ENCODE measurements at places on chromosomes 6 and 20.

- no peak for DNase-seq
Measured at GRCh38 chr6:21350926-21351325, 242.6 kb upstream of the SOX4 start.

GRCh38 chr6:141359953-141360352 is 772.8 kb upstream of the GJE1 start:
- no peak for DNase-seq

GRCh38 chr6:75550544-75551167 is 51.0 kb upstream of the SENP6 start:
- no peak for DNase-seq

DNA sequence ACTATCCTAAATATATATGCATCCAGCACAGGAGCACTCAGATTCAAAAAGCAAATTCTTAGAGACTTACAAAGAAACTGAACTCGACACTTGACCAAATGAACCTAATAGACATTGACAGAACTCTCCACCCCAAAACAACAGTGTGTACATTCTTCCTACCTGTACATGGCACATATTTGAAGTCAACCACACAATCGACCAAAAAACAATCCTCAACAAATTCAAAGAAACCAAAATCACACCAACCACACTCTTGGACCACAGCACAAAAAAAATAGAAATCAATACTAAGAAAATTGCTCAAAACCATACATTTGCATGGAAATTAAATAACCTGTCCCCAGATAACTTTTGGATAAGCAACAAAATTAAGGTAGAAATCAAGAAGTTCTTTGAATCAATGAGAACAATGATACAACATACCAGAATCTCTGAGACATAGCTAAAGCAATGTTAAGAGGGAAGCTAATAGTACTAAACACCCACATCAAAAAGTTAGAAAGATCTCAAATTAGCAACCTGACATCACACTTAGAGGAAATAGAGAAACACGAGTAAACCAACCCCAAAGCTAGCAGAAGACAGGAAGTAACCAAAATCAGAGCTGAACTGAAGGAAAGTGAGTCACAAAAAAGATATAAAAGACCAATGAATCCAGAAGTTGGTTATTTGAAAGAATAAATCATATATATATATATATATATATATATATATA is 12.5 kb upstream of the TREM1 start:
- DNase-seq, result no peak

GRCh38 chr20:33883164-33883563 is 72.0 kb downstream of the CHMP4B start:
- no peak for DNase-seq

DNA sequence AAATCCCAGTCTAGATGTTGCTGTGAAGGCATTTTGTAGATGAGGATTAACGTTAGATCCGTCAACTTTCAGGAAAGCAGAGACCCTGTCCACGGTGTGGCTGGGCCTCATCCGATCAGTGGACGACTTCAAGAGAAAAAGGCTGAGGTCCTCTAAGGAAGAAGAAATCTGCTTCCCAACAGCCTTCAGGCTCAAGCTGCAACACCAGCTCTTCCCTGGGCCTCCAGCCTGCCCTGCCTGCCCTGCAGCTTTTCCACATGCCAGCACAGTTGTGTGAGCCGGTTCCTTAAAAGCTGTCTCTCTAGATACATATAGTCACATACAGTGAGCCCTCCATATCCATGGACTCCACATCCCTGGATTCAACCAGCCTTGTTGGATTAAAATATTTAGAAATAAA is 14.1 kb upstream of the PDE10A start:
- no peak for DNase-seq

DNA sequence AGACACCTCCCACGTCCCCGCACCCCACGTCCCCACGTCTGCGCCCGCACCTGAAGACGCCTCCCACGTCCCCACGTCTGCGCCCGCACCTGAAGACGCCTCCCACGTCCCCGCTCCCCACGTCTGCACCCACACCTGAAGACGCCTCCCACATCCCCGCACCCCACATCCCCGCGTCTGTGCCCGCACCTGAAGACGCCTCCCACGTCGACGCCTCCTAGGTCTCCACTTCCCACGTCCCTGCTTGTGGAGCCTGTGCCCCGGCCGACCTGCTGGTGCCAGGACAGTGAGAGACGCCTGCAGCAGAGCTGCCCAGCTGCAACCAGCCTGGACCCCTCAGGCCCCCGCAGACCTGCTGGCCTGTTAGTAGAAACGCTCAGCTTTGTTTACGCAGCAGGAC is 22.6 kb downstream of the ANKRD60 start:
- no peak for DNase-seq

GRCh38 chr6:119105282-119105681 is 26.8 kb upstream of the FAM184A start:
- DNase-seq, result no peak

DNA sequence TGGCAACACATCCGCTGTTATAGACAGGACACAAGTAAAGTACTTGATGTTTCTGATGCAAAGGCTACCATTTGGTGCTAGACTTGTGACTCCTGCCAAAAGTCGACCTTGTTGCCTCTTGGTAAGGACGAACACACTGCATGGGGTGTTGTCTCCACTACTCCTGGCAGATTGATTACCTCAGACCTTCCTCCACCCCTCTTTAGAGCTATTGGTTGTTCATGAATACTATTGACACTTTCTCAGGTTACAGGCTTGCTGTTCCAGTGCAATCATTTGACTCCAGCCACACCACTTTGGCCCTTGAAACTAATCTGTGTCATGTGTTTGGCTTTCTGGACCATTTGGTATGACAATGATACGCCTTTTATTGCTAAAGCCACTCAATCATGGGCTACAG is 62.3 kb downstream of the TRMT11 start:
- DNase-seq, result no peak

DNA sequence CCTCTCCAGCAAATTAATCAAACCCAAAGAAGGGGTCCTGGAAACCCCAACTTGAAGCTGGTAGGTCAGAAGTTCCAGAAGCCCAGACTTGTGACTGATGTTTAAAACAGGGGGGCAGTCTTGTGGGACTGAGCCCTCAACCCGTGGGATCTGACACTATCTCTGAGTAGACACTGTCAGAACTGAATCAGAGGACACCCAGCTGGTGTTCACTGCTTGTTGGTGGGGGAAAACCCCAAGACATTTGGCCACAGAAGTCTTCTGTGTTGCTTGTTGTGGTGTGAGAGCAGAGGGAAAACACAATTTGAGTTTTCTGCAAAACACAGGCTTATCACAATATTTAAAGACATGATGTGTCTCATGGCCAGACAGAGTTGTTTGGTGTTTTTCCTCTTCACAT is 29.9 kb downstream of the KIF13A start:
- DNase-seq, result no peak

DNA sequence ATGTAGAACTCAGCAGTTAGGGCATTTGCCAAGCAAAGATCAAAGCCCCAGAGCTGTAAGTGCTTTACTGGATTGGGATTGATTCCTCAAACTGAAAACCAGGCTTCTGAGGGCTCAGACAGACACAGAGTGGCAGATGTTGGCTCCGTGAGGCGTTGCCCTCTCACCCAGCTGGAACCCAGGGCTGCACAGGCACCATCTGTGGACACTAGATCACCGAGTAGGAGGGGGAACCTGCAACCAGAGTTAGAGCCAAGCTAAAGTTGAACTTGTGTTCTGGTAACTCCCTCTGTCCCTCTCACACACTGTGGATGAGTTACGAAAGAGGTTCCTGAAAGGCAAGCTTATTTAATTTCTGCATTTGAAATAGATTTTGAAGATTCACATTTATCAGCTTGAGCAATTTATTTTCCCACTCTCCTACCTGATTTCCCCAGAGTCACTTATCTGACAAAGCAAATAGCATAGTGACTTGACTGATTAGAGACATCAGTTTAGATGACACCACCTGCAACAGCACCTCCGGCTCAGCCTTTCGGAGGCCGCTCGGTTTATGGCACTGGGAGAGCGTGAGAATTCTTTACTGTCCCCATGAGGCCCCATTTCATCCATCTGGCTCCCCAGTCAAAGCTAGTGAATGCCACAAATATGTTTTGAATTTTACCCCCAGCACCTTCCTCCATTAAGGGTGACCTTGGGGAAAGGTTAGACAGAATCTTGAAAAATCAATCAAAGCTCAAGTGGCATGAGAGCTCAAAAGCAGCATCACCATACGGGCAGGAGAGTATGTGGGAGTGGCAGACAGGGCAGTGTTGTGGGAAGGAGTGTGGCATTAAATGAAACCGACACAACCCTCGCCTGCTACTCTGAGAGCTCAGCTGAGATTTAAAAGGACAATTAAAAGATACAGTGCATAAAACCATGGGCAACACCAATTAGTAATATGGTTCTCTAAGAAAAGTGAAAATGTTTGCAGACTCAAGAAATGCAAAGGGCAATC is 48.5 kb downstream of the RPF2 start:
- DNase-seq, result no peak

- no peak for DNase-seq
Measured at GRCh38 chr6:12490904-12491571, 200.9 kb downstream of the EDN1 start.
